ENCODE measurements at places on chromosomes 11 and 22.

DNA sequence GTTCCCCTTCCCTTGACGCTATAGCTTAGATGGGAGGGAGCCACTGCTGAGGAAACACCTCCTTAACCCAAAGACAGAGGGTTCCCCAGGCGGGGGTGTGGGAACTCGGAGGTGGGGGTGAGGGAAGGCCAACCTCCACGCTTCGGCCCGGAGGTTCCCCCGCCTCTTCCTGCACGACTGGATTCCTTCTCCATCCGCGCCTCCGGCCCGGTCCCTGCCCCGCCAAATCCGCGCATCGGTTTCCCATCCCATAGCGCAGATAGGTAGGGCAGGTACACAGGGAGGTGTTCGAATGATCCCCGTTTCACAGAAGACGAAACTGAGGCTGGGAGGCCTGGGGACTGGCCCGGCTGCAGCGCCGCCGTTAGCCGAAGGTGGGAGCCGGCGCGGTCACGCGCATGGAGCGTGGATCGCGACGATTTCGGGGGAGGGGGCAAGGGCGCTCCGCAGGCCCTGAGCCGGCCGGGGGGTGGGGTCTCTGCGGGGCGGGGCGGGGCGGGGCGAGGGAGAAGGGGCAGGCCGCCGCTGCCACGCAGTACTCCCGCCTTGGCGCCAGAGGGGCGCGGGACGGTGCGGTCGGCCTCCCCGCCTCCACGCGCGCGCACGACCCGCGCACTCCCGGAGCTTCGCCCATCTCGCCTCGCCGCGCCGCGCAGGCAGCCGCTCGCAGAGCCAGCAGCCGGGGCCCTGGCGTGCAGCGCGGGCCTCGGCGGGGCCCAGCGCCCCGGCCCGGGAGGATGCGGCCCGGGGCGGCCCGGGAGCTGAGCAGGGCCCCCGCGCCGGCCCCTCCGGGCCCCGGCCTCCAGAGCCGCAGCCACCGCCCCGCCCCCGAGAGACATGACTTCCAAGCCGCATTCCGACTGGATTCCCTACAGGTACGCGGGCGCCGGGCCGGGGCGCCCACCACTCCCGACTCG, at the start of gene TUB:
Gene TUB, plus strand, starts transcription at position 538 of the 917 bp plus-strand sequence. Its CDS starts 300 bp downstream, at position 838.
- no peak for DNase-seq

DNA sequence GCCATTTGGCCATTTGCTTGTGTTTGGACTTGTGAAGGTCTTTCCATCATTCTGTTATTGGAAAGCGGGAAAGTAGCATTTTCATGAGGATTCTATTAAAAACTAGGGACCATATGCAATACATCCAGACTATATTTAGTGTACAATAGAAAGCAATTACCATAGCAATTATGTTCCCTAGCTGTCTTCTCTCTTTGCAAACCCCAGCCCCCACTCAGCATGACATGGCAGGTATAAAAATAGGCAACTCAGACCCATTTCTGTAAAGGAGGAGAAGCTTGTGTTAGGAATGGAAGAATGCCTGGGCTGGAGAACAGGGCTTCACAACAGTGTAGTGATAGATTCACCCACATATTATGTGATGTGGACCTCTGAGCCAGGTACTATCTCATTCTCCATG, 12.4 kb downstream of the OR51B6 start:
- DNase-seq, result no peak

DNA sequence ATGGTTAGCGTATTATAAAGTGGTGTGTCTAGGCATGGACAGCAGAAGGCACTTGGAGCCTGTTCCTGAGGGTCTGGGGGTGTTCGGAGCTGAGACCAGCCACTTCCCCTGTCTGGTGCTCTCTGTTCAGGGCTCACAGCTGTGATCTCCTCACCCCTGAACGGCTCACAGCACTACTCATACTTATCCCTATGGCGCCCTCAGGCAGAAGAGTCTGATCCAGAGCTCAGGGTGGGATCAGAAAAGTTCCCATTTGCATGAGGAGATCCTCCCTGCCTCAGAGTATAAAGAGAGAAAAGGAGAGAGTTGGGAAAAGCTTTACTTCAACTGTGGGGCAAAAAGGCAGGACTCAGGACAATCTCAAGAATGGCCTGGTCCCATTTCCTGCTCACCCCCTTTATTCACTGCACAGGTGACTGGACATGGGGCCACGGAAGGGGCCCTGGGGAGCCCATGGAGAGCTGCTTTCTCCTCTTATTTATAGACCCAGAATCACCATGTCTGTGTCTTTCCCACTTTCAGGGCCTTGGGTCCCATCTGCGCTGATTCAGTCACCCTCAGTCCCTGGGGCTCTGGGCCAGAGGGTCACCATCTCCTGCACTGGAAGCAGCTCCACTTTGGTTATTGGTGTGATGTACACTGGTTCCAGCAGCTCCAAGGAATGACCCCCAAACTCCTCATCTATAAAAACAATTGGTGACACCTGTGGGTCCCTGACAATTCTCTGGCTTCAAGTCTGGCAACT, 97.0 kb upstream of the TOP3B start:
- DNase-seq, result no peak

DNA sequence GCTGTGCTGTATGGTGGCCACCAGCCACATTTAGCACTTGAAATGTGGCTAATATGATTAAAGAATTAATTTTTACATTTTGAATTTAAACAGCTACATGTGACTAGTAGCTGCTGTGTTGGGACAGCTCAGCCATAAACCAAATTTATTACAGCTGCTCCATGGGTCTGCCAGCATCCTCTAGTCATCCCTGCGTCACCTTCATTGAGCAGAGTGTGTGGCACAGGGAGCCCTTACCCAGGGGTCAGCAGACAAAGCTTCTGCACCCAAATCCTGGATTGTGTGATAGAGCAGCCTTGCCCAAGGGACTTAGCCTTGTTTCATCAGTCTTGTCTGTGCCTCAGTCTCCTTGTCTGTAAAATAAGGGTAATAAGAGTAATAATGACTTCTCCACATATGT, 19.4 kb upstream of the ACCSL start:
- no peak for DNase-seq

DNA sequence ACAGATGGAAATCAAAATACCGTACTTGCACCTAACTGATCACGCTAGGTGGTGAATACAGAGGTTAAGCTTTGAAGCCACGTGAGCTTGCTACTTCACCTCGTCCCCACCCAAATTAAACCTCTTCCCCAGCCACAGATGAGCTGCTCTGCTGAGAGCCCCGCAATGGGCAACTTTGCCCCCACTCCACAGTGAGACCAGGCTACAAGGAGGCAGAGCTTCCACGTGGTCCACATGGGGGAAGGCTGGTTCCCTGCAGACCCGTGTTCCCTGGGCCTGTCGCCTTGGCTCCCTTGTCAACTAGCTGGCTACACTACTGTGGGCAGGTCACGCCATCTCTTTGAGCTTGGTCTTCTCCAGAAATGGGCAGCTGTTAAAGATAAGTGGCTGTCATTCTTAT, 10.9 kb downstream of the CD5 start:
- DNase-seq, result no peak

DNA sequence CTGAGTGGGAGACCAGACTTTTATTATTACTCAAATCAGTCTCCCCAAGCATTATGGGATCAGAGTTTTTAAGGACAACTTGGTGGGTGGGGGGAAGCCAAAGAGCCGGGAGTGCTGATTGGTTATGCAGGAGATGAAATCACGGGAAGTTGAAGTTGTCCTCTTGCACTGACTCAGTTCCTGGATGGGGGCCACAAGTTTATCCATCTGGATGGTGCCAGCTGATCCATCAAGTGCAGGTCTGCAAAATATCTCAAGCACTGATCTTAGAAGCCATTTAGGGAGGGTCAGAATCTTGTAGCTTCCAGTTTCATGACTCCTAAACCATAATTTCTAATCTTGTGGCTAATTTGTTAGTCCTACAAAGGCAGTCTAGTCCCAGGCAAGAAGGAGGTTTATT, 53.5 kb upstream of the LMO1 start:
- DNase-seq, result no peak

GRCh38 chr11:34050581-34051348, 766 bp upstream of the CAPRIN1 start:
- DNase-seq, result no peak

GRCh38 chr22:38497869-38498268, 8.2 kb downstream of the DDX17 start:
- no peak for DNase-seq

DNA sequence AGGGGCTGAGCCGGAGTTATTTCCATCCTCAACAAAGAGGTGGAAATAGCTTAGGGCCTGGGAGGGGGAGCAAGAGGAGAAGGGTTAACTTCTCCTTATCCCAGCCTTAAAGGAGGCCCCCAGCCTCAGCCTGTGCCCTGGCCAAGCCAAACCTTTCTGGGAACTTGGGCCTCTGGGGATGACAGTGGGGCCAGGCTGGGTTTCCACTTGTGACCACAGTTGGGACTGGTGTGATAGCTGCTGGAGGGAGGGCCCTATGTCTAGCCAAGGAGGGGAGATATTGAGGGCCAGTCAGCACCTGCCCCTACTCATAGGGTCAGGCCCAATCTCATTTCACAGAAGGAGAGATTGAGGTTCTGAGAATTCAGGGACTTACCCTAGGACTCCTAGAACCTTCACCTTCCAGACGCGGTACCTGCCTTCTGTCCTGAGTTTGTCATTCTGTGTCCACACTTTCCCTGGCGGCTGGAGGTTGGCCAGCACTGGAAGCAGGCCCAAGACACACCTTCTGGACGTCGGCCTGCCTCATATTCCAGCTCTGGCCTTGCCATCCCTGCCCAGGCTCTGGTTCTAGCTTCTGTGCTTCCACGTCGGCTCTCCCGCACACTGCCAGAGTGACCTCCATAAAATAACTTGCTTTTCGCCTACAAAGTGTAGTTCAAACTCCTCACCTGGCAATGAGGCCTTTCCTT, 3.1 kb downstream of the RELT start:
- no peak for DNase-seq
